HCT116 (cell line): ENCODE measurements at places on chromosomes 5 and 9.

DNA sequence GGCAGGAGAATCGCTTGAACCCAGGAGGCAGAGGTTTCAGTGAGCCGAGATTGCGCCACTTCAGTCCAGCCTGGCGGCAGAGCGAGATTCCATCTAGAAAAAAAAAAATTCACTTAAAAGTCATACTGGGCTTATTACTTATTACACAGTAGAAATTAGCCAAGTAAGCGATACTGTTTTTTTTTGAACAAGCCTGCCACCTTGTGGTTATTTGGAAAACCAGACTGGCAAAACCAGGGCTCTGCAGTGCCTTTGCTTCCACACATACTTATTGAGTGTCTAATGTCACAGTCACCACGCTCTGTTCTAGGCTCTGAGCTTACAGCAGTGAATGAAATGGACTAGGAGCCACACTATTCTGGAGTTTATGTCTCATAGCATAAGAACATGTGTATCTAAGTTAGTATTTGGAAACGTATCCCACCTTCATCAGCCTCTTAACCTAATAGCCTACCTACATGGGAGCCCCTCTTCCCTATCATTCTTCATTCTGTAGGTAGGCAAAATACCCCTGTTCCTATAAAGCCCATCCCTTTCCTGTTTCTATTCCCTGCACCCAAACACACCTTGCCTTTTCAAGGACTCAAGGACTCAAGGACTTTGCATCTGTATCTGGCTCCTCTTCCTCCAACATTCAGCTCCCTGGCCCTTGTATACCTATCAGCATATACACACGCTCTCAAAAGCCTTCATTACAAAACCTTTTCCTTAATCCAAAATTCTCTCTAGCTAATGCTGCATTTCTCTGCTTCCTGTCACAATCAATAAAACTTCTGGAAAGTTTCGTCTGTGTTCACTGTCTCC lies 13.9 kb upstream of the BASP1 start:
- no peak overlapping the region for H3K4me3 ChIP-seq
- H3K4me1 ChIP-seq = no peaks in the 10 kb centered on the region
- no peak overlapping the region for H3K27ac ChIP-seq
- peaks cover 9% of the 10 kb centered on the region; the same call in 1 of the 2 replicates for H3K27me3 ChIP-seq

DNA sequence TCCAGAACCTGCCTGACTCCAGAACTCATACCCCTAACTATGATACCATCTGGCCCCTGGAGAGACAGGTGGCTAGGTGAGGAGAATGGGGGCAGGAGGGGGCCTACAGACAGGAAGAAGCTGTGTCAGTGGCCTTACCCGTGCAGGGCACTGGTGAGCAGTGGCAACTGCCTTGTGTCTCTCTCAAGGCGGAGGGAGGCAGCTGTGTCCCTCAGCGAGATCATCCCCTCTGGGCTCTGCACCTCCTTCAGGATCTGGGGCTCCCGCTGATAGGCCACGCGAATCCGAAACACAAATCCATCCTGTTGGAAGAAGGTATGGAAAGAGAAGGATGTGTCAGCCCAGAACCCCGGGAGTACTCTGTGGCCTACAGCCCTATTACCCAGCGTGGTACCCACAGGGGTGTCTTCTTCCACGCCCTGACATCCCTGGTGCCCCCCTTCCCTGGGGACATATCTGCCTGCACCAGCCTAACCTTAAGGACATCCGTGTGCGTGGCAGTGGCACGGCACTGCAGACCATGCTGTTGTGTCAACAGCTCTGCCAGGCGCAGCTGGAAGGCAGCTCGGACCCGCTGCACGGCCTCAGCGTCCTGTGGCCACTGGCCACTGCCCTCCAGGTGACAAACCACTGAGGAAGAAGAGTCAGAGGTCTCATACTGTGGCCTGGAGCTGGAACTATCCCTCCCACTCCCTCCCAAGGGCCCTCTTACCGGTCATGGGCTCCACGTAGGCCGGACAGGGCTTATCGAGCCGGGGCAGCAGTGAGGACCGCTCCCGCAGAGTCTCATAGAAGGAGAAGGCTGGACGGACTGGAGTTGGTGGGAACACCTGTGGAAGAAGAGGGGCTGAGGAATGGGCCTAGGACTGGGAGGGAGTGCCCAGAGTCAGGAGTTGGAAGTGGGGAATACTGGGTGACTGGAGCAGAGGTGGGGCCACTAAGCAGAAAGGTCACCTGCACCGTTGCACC lies 7.8 kb downstream of the NOL6 start:
- H3K27me3 ChIP-seq = no peaks in the 10 kb centered on the region
- no peak overlapping the region for H3K27ac ChIP-seq
- peaks cover 1% of the 10 kb centered on the region; the same call in 1 of the 2 replicates for H3K4me1 ChIP-seq
- DNase-seq = no peak

DNA sequence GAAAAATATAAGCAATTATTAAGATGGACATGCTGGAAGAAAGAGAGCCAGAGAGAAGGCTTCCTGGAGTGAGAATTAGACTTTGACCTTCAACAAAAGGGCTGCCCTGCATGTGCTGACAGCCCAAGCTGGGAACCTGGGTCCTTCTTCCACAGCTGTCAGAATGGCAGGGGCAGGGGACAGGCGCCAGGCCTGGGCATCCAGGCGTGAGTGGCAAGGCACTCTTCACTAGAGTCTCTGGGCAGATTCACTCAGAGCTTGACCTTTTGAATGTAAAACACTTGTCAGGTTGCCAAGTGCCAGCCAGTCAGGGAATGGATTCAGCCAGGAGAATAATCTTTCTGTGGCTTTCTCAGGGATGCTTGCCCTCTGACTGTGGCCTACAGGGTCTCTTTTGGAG lies 119.1 kb upstream of the CLINT1 start:
- no peak for DNase-seq
- no peaks in the 10 kb centered on the region for H3K4me1 ChIP-seq
- no peak overlapping the region for H3K4me3 ChIP-seq
- H3K27me3 ChIP-seq = 0 out of 2 replicates have a peak, but pooled peaks cover 3% of the 10 kb centered on the region
- no peak overlapping the region for H3K27ac ChIP-seq

GRCh38 chr9:109156708-109157107 lies 10.3 kb downstream of the FRRS1L start:
- no peak overlapping the region for H3K27ac ChIP-seq
- no peaks in the 10 kb centered on the region for H3K27me3 ChIP-seq
- no peaks in the 10 kb centered on the region for H3K4me1 ChIP-seq
- H3K4me3 ChIP-seq = no peak overlapping the region
- DNase-seq = no peak
- no peaks in the 10 kb centered on the region for H3K36me3 ChIP-seq

DNA sequence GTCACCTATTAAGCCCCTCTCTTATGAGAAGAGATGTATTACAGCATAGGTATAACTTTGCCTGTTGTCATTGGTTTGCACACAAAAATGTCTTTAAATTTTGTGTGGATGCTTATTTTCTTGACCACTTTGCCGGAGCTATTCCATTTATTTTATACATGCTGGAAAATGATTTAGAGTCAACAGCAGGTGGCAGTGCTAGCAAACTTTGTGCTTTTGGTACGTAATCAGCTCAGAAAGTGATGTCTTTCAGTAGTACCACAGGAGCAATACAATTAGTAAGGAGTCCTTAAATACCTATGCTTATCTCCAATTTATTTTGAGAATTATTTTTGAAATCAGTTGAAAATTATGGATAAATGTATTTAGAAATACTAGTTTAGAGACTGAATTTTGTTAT lies 19.8 kb upstream of the NUDT12 start:
- H3K27ac ChIP-seq = no peak overlapping the region
- H3K36me3 ChIP-seq = no peaks in the 10 kb centered on the region
- H3K4me1 ChIP-seq = no peaks in the 10 kb centered on the region
- H3K27me3 ChIP-seq = no peaks in the 10 kb centered on the region
